ENCODE measurements at places on chromosomes 4 and X.

GRCh38 chr4:18749391-18749790 is 727.8 kb upstream of the LCORL start:
- DNase-seq, result no peak

DNA sequence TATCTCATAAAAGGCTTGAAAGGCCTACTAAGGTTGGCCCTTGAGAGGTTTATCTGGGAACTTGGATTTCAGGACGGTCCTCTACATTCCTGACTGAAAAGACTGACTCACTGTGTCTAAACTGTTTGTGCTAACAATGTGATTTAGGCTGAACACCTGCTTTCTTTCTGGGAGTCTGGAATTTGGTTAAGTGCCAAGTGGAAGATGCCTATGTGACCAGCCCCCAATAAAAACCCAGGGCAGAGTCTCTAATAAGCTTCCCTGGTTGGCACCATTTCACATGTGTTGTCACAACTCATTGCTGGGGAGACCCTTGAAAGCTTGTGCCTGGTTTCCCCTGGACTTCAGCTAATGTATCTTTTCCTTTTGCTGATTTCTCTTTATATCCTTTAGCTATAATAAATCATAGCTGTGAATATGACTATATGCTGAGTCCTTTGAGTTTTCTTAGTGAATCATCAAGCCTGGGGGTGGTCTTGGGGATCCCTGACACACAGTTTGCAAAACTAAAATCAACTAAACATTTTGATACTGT is 55.1 kb downstream of the GPR82 start:
- no peak for DNase-seq

- no peak for DNase-seq
Observed at GRCh38 chrX:112751076-112751475, 71.3 kb upstream of the LHFPL1 start.

GRCh38 chrX:84865113-84865512 is 138.6 kb upstream of the APOOL start:
- DNase-seq, result no peak

DNA sequence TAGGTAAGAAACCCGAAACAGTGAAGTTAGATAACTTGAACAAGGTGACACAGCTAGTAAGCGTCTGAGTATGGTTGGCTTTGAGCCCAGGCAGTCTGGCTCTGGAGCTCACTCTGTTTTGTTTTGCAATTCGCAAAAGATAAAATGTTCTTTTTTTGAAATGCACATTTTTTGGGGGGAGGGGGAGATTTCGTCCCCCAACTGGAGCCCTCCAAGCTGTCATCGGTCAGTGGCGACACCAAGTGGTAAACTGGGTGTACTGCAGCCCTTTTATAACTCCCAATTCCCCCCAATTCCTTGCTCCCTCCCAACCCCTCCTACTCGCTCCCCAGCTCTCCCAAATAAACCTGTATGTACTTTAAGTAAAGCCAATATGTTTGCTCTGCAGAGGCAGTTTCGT is 2.8 kb upstream of the CLCN5 start:
- DNase-seq, result peak; percentile 11

GRCh38 chrX:20313899-20314298 is 47.2 kb upstream of the RPS6KA3 start:
- no peak for DNase-seq

- DNase-seq, result peak; percentile 1
Observed at GRCh38 chrX:68895341-68895755, 66.5 kb downstream of the EFNB1 start.

- DNase-seq, result no peak
Observed at GRCh38 chr4:146186596-146186995, 11.1 kb downstream of the LSM6 start.

All from stimulated activated CD4-positive, alpha-beta T cell treated with anti-CD3 and anti-CD28 coated beads, Interleukin-2, amount 100 ng/mL, for 24 hours (primary cell).